ENCODE measurements at places on chromosomes 5 and 9.

DNA sequence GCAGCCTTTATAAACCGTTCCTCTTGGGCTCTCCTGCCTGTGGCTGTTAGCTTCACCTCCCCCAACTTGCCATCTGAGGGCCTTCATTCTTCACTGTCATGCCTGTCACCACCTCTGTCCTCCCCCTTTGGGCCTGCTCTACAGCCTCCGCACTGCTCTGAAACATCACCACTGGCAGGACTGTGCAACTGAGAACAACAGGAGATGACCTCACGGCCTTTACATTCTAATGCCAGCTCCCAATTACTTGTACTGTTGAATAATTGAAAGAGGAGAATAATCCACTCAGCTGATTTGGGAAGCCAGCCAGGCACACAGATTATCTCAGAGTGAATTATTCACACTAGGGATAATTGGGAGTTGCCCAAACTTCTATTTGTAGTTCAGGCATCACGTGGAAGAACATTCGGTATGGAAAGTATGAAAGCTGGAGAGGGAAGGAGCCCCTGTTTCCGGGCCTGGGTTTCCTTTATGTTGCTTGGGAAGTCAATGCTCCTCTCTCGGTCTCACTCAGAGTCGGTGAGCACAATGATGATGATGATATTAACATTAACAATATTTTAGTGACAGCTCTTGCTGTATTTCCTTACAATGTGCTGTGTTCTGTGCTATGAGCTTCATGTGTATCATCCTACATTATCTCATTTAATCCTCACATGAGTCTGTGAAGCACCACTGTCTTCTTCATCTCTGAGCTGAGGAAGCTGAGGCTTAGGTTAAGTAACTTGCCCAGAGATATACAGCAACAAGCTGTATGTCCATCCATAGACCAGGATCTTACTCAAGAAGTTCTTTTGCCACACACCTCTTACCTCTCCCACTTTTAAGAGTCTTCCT, 99.3 kb upstream of the LRRTM2 start:
- H3K4me1 ChIP-seq, result no peaks in the 10 kb centered on the region
- H3K27me3 ChIP-seq, result no peaks in the 10 kb centered on the region
- peaks cover 3% of the 10 kb centered on the region for H3K36me3 ChIP-seq
- H3K27ac ChIP-seq, result no peak overlapping the region
- H3K4me3 ChIP-seq, result no peak overlapping the region

- H3K36me3 ChIP-seq, result no peaks in the 10 kb centered on the region
- no peak for DNase-seq
- peaks cover 17% of the 10 kb centered on the region for H3K4me1 ChIP-seq
- H3K27me3 ChIP-seq, result peaks cover 31% of the 10 kb centered on the region
Observed at GRCh38 chr5:73158313-73158712, 14.7 kb upstream of the TMEM174 start.

- peak overlapping the region; percentile 79 for H3K27ac ChIP-seq
- peaks cover 4% of the 10 kb centered on the region for H3K4me1 ChIP-seq
- H3K4me3 ChIP-seq, result no peak overlapping the region
- peaks cover 11% of the 10 kb centered on the region for H3K36me3 ChIP-seq
- no peaks in the 10 kb centered on the region for H3K27me3 ChIP-seq
Observed at GRCh38 chr5:134398609-134399155, 13.0 kb downstream of the CDKN2AIPNL start.

- H3K27me3 ChIP-seq, result peaks cover 10% of the 10 kb centered on the region
- H3K4me3 ChIP-seq, result no peak overlapping the region
- H3K27ac ChIP-seq, result no peak overlapping the region
- no peaks in the 10 kb centered on the region for H3K36me3 ChIP-seq
- H3K4me1 ChIP-seq, result peaks cover 5% of the 10 kb centered on the region
Observed at GRCh38 chr5:176559683-176560082, 10.5 kb downstream of the CDHR2 start.

DNA sequence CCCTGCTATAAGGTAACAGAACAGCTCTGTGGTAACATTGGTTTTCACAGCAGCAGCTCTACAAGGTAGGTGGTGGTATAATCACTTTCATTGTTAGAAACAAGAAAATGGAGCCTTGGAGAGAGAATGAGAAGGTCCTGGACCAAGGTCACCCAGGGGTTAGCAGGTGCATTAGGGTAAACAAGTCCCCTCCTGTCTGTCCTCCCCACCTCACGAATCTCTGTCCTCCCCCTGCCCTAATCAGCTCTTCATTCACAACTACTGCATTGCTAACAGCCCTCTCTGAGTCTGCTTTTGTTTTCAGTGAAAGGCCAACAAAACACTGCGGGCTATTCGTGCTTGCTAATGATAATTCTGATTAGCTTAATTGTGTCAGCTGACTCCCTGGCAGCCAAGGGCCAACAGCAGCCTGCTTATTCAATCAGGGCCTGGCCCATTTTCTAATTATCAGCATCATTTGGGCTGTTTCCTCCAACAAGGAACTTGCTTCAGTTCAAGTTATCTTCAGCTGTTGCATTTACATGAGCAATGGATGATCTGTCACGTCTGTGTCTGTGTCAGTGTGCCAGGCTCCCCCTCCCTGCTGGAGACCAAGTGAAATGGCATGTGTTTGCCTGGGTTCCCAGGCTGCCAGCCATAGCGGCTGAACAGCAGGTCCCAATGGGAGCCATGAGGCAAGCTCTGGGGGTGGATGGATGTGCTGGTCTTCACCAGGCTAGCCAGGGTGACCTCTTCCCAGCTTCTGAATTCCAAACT, 56.7 kb upstream of the EQTN start:
- H3K4me1 ChIP-seq, result peaks cover 31% of the 10 kb centered on the region
- no peak overlapping the region for H3K4me3 ChIP-seq
- peak overlapping the region; percentile 67 for H3K27ac ChIP-seq
- H3K27me3 ChIP-seq, result no peaks in the 10 kb centered on the region
- peak; percentile 13 for DNase-seq

DNA sequence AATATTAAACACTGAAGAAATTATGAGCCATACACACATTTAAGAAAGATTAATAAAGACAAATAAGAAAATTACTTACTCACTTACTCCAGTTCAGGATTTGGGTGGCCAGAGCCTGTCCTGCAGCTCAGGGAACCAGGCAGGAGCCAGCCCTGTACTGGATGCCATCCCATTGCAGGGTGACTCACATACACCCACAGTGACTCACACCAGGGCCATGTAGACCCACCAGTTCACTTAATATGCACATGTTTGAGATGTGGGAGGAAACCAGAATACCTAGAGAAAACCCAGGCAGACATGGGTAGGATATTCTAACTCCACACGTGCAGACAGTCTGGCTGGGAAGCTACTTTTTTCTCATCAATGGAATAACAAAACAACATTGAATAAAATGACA, 49.6 kb upstream of the ADRB2 start:
- peaks cover 3% of the 10 kb centered on the region for H3K36me3 ChIP-seq
- DNase-seq, result no peak
- H3K27me3 ChIP-seq, result no peaks in the 10 kb centered on the region
- H3K27ac ChIP-seq, result no peak overlapping the region
- H3K4me1 ChIP-seq, result peaks cover 12% of the 10 kb centered on the region
- no peak overlapping the region for H3K4me3 ChIP-seq

DNA sequence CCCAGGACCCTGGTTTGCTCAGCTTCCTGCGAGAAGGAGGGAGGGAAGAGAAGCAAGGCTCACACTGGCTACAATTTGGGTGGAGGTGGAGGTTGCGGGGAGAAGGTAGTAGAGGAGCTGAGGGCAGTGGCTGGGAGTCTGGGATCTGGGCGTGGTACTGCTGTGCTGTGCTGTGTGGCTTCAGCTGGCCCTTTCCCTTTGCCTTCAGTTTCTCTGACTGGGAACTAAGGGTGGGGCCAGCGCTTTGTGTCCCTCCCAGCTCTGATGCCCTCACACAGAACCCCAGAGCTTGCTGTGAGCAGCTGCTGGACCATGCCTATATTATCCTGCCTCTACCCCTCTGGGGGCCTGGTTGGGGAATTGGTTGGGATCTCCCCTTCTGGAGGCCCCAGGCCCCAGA, 60.9 kb downstream of the RGS3 start:
- H3K27ac ChIP-seq, result peak overlapping the region; percentile 35
- peaks cover 22% of the 10 kb centered on the region for H3K4me1 ChIP-seq
- no peak overlapping the region for H3K4me3 ChIP-seq

- DNase-seq, result no peak
- peaks cover 2% of the 10 kb centered on the region for H3K4me1 ChIP-seq
- no peak overlapping the region for H3K4me3 ChIP-seq
- no peaks in the 10 kb centered on the region for H3K36me3 ChIP-seq
- H3K27me3 ChIP-seq, result peaks cover 13% of the 10 kb centered on the region
- no peak overlapping the region for H3K27ac ChIP-seq
Observed at GRCh38 chr5:159878988-159879471, 37.3 kb upstream of the ADRA1B start.

Data from memory B cell (primary cell).